Activated CD8-positive, alpha-beta memory T cell treated with anti-CD3 and anti-CD28 coated beads, Interleukin-2, amount 50 U/mL, for 48 hours (primary cell): ENCODE measurements at places on chromosomes 11 and 22.

GRCh38 chr11:79400717-79401330 lies 40.0 kb downstream of the TENM4 start:
- DNase-seq, result no peak

DNA sequence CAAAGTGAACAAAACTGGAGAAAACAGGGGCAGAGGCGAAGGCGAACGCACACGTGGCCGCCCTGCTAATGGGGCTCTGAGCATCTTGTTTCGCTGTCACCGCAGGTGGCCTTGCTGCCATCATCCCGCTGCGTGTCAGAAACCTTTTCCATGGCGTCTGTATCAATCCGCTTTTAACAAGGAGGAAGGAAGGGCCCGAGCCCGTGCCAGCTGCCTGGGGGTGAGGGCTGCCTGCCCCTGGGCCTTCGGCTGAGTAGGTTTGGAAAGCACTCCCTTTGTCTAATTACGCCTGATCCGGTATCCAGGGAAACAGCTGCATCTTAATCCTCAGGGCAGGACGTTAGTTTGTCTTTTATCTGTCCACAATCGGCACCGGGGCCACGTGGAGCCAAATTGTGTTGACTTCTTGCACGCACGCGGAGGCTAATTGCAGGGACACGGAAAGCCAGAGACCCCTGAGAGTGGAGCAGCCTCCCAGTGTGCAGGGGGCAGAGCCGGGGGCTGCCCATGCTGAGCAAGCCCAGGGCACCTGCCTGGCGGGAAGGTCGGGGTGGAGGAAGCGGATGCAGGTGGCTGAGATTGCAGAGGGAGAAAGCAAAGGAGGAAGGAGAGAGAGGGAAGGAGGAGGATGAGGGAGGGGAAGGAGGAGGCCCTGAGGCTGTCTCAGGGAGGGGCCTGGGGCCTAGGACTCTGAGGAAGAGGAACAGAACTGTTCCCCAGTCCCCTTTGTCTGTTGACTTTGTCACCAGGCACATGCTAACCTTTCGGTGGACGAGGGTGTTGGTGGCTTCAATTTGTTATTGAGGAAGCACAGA lies 19.2 kb upstream of the TH start:
- no peak for DNase-seq

DNA sequence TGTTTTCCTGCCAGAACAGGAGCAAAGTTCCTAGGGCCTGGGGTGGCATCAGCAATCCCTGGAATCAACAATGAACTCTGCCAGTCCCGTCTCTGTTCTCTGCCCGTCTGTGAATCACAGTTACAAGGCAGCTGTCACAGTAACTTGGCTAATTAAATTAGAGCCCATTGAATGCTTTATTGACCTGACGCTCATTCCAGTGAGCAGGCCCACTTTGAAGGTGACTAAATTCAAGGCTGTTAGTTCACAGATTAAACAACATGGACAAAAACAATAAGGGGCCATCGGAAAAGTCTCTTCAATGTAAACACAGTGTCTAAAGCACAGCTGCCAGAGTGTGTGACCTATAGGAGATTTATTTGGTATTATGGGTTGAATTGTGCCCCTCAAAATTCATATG lies 17.7 kb upstream of the TMPRSS5 start:
- DNase-seq, result no peak

DNA sequence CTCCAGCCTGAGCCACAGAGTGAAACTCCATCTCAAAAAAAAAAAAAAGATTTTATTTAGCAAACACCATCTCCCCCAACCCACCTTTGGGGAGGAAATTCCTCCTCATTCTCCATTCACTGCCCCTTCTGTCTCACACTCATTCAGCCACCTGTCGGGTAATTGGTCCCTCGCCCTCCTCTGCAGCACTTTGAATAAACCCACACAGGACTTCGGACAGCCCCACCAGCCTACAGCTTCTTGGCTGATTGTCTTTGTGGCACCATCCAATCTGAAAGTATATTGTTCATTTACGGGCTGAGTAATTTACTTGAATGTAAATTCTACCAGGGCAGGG lies 7.5 kb upstream of the GGA1 start:
- no peak for DNase-seq

- DNase-seq, result no peak
Measured at GRCh38 chr11:73423506-73423905, 47.3 kb downstream of the RELT start.

DNA sequence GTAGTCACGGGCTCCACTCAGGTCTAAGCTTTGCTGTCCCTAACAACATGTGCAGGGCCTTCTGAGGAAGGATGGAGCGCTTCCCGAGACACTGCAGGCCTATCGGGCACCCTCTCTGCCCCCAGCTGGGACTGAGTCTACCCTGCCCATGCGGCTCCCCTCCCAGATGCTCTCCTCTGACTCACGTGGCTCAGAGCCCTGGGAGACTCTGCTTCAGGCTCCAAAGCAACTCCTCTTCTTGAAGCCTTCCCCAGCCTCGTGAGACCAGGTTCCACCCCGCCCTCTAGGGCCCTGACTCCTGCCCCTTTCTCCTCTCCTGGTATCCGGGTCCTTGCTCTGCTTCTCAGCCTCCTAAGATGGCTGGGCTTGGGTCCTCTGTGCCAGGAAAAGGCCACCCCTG lies 28.4 kb upstream of the ARFGAP3 start:
- DNase-seq, result no peak

GRCh38 chr11:128956401-128957201 lies 13.9 kb upstream of the TP53AIP1 start:
- DNase-seq, result no peak

GRCh38 chr11:104361975-104362374 lies 198.0 kb upstream of the PDGFD start:
- DNase-seq, result no peak

GRCh38 chr11:63879598-63880402 lies 37.2 kb downstream of the RCOR2 start:
- DNase-seq, result no peak

- DNase-seq, result no peak
Measured at GRCh38 chr22:28574159-28574788, 105.4 kb downstream of the TTC28 start.

DNA sequence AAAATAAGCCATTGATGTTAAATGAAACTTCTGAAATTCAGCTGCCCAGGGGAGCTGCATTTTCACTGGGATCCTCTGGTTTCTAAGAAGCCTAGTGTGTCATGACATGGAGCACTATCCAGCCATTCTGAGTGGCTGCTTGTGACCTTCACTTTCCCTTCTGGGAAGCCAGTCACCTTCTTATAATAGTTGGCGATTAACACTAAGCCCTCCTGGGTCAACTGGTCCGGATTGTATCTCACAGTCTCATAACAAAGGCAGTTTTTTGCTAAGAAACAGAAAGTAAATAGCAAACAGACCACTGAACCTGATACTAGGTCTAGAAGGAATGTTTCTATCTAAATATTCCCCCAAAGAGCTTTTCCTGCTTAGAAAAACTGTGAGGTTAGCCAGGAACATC lies 7.9 kb downstream of the CSRP3 start:
- no peak for DNase-seq

GRCh38 chr11:118009864-118010737 lies 23.9 kb downstream of the IL10RA start:
- DNase-seq, result no peak

DNA sequence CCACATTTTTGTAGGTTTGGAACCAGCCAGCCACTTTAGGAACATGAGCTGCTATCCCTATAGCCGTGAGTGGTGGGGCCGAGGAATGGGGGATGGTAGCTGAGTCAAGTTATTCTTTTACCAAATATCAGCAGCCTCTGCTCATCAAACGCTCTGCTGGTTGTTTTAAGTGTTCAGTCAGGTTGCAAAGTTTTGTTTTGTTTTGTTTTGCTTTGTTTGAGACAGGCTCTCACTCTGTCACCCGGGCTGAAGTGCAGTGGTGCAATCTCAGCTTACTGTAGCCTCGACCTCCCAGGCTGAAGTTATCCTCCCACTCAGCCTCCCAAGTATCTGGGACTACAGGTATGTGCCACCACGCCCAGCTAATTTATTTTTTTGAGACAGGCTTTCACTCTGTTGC lies 14.4 kb downstream of the CABIN1 start:
- no peak for DNase-seq

DNA sequence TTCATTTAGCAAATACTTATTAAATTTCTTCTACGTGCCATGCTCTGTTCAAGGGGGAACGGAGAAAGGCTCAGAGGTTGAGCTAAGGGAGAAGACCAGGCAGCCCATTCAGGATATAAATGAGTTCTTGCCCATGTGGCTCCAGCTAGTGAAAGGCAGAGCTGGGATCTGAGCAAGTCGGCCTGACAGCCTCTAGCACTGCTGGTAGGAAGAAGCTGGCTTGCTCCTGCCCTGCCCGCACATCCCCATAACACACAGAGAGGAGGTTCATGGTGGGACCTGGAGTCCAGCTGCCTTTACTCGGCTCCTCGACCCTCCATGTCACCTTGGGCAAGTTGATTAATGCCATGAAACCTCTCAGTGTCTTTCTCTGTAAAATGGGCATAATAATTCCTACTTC lies 2.0 kb downstream of the SLC15A3 start:
- DNase-seq, result no peak

DNA sequence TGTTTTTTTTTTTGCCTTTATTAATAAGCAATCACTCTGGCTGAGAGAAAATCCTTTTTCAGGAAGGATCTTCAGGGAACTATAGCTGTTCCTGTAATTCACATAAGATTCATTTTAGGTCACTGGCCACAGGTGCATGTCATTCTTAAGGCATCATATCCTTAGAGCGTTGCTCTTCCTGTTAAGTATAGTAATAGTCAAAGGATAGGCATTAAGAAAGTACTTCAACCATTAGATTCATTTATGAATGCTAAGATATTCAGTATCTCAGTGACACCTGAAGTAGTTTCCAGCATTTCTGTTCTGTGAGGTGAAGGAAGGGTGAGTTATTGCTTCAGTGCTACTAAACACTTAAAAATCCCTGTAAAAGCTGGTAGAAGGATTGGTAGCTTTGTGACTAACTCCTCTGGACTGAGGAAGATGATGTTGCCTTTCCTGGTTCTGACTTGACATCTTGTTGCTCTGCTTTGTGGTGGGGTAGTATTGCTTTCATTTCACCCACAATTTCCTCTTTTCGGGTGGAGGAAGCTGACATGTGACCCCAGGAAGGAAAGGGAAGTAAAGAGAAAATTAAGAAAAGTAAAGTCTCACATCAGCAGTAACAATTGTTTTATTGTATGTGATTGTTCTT lies 34.7 kb downstream of the RNF169 start:
- DNase-seq, result no peak

- DNase-seq, result no peak
Measured at GRCh38 chr11:1638344-1638743, 8.8 kb downstream of the KRTAP5-5 start.

DNA sequence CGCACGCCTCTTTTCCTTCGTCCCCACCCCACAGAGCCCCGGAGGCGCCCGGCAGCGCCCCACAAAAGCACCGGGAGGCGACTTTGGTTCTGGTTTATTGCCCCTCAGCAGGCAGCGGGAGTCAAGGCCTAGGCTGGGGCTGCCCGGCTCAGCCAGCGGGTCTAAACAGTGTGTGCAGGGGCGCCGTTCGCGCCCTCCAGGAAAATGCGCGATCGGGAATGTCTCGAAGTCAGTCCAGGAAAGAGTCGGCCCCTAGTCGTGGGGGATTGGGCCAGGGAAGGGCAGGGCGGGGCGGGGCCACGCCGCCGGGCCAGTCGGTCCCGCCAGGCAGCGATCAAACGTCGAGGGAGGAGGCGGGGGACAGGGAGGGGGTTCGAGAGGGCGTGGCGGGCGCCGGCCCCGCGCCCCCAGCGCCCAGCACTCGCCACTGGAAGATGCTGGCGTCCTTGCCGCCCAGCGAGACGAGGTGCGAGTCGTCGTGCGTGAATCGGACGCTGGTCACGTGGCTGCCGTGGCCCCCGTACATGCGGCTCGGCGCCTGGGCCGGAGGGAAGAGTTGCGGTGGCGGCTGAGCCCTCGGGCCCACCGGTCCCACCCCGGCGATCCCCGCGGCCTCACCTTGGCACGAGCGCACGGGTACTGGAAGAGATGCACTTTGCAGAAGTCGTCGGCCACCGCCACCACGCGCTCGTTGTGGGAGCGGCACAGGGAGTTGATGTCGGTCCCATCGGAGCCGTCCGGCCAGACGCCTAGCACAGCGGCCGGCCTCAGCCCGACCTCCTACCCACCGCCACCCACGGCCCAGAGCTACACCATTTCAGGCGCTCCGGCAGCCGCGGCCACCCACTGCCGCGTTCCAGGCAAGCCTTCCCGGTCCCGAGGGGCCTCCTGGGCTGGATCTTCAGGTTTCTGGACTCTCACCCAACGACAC lies 741 bp upstream of the MTA2 start:
- DNase-seq, result peak; percentile 65

- DNase-seq, result no peak
Measured at GRCh38 chr11:9834291-9834690, 170.4 kb downstream of the SWAP70 start.

GRCh38 chr11:119885067-119885466 lies 156.1 kb upstream of the NECTIN1 start:
- no peak for DNase-seq

DNA sequence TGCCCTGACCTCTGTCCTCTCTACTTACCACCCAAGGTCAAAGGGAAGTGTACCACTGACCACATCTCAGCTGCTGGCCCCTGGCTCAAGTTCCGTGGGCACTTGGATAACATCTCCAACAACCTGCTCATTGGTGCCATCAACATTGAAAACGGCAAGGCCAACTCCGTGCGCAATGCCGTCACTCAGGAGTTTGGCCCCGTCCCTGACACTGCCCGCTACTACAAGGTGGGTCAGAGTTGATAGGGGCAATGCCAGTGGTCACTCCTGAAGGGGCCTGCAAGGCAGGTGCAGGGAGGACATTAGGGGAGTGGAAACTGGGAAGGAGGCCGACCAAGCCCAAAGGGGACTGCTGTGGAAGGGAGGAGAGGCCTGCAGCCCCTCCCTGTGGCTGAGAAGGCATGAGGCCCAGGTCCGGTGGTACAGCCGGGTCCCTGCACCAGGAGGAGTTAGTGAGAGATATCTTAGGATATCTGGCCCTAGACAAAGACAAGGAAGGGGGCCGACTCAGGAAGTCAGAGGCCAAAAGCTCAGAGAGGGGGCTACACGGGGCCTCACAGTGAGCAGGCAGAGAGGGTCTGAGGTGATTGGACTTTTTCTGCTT lies 17.9 kb downstream of the POLR3H start:
- no peak for DNase-seq

- DNase-seq, result no peak
Measured at GRCh38 chr11:61505640-61506155, 2.9 kb upstream of the LRRC10B start.

- DNase-seq, result no peak
Measured at GRCh38 chr11:126403658-126404057, 48.2 kb downstream of the ST3GAL4 start.

DNA sequence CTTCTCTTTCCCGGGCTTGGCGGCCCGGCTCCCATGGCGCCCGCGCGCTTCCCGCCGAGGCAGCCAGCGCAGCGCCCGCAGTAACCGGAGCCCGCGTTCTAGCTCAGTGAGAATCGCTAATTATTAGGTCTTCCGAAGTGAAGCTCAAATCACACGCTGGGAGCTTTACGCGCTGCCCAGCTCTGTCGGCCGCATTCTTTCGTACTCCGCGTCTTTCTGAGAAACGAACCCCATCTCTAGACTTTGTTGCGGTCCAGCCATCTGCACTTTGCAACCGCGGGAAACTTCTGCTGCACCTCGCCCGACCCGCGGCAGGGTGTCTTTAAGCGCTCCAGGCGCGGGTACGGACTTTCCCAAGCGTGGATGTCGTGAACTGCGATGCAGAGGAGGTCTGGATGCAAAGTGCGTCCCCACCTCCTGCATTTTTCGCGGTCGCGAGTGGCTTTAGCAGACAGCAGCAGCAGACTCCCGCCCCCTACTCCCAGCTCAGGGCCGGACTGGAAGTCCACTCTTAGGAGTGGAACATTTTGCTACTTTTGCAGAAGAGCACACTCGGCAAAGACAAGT lies 6.0 kb upstream of the PAX6 start:
- DNase-seq, result no peak
